Urinary bladder (tissue), 4 donors: ENCODE measurements at places on chromosomes 5 and 9. TPM values are rescaled to one million over a fixed set of nuclear protein-coding genes. Genes with fewer than 3 reads are reported as not detected.

GRCh38 chr9:94135222-94135621 is 51.0 kb downstream of the PTPDC1 start:
- DNase-seq: no peak

DNA sequence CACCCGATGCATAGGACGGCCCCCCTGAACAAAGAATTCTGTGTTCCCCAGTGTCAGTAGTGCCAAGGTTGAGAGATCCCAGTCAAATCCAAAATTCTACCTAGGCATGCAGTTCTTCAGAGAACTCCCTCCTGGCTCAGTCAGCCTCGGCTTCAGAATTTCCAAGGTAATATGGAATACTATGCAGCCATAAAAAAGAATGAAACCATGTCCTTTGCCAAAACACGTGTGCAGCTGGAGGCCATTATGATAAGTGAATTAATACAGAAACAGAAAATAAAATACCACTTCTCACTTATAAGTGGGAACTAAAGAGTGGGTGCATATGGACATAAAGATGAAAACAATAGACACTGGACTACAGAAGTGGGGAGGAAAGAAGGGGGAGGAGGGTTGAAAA is 87.1 kb upstream of the TRIO start:
- DNase-seq: no peak

Gene NUTM2F
- not detected for total RNA-seq

DNA sequence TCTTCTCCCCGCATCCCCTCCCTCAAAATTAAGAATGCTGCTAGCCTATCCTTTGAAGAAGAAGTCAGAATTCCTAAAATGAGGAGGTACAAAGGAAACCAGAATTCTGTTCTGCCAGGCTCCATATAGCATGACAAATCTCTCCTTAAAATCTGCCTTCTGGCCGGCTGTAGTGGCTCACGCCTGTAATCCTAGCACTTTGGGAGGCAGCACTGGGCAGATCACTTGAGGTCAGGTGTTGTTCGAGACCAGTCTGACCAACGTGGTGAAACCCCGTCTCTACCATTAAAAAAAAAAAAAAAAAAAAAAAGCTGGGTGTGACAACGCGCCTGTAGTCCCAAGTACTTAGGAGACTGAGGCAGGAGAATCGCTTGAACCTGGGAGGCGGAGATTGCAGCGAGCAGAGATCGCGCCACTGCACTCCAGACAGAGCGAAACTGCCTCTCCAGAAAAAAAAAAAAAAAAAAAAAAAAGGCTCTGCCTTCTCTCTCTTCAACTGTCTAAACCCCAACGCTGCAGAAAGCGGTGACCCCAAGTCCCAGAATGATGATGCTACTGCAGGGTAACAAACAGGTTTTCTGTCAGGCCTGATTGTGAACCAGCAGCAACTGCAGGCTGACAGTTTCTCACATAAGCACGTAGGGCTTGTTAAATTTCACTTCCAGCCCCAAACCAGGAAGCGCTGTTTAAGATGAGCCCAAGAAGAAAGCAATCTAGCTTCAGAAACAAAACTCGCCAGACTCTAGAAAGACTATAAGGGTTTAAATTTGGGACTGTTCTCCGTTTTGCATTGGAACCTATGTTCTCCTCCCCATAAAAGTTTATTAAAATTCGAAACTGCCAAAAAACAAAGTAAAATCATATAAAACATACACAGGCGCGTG is 963 bp upstream of the CAST start:
- peak; percentile 65 for DNase-seq

GRCh38 chr5:160649304-160649703 is 202.7 kb downstream of the ATP10B start:
- DNase-seq: no peak
